ENCODE measurements at places on chromosomes 2 and 18. TPM values are rescaled to one million over a fixed set of nuclear protein-coding genes. Genes with fewer than 3 reads are reported as not detected.

DNA sequence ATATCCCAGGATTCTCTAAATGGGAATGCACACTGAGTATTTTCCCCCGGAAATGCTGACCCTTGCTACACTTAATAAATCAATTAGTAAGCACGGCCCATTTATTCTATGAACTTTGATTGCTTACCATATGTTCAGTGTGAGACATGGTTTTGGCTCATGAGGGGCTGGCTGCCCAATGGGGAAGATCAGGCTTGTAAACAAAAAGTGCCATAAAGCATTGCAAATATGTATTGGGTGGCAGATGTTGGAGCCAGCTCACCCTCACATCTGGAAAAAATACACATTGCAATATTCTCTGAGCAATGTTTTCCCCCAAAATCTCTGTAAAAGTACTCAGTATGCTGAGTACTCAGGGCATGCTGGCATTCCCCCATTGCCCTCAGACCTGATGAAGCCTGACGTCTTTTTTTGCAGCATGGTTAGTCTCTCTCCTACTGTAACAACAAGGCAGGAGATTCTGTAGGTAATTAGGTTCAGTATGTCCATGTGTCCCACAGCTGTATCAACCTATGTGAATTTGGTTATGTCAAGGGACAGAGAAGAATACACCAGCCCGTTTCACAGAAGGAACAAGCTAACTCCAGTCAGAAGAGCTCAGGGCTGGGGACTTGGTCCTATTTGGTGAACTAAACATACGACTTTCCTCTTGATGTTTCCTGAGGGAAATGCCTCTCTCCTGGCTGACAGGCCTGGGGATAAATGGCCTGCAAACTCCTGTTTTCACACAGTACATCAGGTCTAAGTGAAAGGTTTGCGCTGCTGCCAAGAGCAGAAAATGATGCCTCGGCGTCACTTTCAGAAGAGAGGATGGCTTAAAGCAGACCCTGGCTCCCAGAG, 202.4 kb downstream of the INSIG2 start:
- no peak for DNase-seq

GRCh38 chr2:100615886-100616285, 53.1 kb downstream of the PDCL3 start:
- DNase-seq: no peak

DNA sequence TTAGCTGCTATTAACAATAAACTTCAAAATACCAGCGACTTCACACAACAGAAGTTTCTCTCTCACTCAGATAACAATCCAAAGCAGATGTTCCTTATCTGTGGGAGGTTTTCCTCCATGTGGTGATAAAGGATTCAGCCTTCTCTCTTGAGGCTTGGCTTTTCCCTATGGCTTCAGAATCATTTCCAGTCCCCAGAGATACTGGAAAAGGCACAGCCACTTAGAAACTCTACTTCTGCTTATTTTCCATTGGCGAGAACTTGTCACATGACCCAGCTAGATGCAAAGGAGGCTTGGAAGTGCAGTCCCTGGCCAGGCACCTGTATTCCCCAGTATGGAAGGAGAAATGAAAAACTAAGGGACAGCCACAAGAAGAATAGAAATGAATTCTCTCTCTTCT, 344.8 kb downstream of the MTX2 start:
- DNase-seq: no peak

GPR35 gene
- 19.2 TPM for total RNA-seq

EGR4 gene
- total RNA-seq: not detected

- DNase-seq: no peak
These were observed 22.2 kb upstream of the MYL1 start for GRCh38 chr2:210337159-210337558.

DNA sequence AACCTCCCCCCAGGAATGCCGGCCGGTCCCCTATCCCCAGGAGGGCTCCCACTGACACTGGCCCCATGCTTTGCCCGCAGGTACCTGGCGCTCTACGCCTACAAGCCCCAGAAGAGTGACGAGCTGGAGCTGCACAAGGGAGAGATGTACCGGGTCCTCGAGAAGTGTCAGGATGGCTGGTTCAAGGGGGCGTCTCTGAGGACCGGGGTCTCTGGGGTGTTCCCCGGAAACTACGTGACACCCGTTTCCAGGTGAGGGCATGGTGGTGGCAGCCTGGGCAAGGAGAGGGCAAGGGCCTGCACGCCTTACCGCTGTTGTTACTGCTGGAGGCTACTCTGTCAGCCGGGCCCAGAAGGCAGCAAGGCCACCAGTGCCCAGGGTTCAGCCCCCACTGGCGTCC, 181.3 kb downstream of the SEPTIN10 start:
- DNase-seq: no peak

DNA sequence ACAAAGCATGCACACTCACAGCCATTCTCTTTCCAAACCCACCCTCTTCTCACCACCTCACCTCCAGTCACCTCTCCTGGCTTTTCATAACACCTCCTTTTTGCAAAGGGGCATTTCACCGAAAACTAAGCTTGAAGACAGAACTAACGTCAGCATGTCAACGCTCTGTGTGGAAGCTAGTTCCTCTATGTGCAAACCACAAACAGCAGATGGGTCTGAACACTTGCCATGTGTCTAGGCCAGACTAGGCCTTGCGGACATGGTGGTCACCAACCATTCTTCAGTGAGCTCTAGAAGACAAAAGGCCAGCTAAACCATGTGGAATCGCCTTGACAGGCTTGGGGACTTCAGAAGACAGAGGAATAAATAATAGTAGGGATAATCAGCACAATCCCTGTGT, 148.5 kb downstream of the TXNL1 start:
- DNase-seq: no peak

All from activated naive CD8-positive, alpha-beta T cell treated with anti-CD3 and anti-CD28 coated beads, Interleukin-2, amount 10 ng/mL, durations not matched to agents 7 days and 5 days (primary cell).